ENCODE measurements at places on chromosomes 5 and 9.

- no peak for DNase-seq
Measured at GRCh38 chr9:131477367-131477766, 25.4 kb upstream of the POMT1 start.

GRCh38 chr5:68170826-68171558 is 44.6 kb upstream of the PIK3R1 start:
- DNase-seq, result no peak

GRCh38 chr9:21031808-21032183 is 356 bp upstream of the HACD4 start:
- DNase-seq, result no peak

GRCh38 chr5:163529698-163530097 is 24.3 kb downstream of the MAT2B start:
- no peak for DNase-seq

DNA sequence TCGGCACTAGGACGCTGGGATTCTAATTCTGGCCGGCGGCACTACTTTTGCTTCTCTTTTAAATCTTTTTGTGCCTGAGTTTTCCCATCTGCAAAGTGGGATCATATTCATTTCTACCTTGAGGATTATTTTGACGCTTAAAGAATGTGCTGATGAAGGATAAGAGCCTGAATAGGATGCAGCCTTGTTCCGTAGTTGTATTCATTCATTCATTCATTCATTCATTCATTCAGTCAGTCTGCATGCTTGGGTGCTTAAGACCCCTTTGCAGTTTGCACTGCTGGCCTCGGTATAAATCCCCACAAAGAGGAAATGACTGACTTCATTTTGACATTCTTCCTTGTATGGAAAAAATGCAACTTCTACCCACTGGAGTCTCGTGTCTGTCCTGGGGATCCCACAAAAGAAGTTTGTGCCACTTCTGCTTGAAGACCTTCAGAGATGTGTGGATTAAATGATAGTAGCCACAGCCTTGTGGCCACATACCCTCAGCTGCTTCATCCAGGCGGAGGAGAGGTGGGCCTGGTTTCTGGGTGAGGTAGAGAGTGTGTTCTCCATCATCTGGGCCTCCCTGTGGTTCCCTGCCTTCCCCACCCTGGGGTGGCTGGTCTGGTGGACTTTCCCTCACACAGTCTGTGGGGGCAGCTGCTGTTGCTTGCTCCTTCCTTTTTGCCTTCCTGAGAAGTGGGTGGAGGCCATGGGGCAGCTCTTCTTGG is 62.6 kb downstream of the PPARGC1B start:
- DNase-seq, result no peak

- no peak for DNase-seq
Measured at GRCh38 chr9:2559192-2560152, 62.1 kb upstream of the VLDLR start.

DNA sequence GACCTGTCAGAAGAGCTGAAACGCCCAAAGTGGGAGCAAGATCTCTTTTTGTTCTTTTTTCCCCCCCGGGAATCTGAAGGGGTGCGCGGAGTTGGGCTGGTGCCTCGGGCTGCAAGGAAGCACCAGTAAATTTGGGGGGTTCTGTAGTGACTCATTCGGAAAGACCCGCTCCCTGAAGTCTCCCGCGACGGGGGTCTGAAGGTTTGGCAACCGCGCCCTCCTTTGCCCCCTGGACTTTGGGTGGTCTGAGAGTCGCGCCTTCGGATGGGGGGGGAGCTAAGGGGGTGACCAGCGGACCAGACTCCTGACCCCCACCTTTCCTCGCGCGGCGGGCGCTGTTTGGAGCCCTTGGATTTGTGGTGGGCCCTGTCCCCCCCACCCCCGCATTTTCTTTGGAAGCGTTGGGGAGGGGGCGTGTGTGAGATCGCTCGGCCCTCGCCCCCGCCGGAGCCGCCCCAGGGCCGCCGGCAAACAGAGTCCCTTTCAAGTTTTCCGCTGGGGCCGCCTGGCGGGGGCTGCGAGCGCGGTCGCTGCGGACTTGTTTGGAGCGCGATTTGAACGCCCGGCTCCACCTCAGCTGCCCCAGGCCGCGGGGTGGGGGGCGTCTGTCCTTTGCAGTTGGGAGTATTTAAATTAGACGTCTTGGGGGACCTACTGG is 2.0 kb downstream of the CXXC5 start:
- no peak for DNase-seq

DNA sequence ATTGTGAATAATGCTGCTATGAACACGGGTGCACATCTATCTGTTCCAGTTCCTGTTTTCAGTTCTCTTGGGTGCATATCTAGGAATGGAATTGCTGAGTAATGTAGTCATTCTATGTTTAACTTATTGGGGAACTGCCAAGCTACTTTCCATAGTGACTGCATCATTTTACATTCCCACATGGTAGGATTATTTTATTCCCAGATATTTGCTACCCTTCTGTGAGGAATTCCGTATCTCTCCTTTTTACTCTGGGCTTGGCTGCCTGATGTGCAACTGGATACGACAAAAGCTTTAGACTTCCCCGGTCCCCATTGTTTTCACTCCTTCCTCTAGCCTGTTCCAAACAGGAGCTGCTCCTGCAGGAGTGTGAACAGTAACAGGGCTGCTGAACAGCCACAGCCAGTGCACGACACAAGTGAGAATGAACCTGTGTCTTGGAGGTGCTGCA is 7.2 kb downstream of the TAS2R1 start:
- no peak for DNase-seq

GRCh38 chr5:16616536-16617273 is at the start of gene RETREG1:
Gene RETREG1 (minus strand): TSS chr5:16616997. CDS start chr5:16616971, 26 bp downstream.
- DNase-seq, result peak; percentile 64

DNA sequence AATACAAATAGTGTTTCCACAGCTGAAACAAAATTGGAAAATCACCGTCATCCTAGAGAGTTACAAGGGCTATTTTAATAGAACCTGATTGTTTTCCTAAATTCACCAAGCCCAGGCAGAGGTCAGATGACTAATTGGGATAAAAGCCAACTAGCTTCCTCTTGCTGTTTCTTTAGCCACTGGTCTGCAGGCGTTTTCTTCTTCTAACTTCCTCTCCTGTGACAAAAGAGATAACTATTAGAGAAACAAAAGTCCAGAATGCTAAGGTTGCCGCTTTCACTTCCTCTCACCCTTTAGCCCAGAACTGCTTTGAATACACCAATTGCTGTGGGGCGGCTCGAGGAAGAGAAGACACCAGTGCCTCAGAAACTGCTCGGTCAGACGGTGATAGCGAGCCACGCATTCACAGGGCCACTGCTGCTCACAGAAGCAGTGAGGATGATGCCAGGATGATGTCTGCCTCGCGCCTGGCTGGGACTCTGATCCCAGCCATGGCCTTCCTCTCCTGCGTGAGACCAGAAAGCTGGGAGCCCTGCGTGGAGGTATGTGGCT is at the start of gene TLR4:
Gene TLR4 (plus strand): TSS at position 380 of the 552 bp plus-strand sequence. CDS start 70 bp downstream, at position 450.
- peak; percentile 56 for DNase-seq

DNA sequence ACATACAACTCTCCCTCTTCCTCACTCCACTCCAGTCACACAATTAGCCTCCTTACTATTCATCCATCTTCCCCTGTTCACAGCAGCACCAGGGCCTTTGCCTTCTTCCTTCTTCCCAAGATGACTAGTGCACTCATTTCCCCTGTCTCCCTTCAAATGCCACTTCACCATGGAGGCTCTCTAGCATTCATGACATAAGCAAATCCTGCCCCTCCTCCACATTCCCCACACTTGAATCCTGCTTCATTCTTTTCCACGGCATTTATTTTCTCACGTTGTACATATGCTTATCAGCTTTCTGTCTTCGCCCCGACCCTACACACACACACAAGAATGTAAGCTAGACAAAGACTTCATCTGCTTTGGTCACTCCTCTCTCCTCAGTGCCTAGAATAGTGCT is 133.3 kb downstream of the CDK5RAP2 start:
- DNase-seq, result no peak

GRCh38 chr5:101067429-101067828 is 164.3 kb upstream of the ST8SIA4 start:
- DNase-seq, result no peak

DNA sequence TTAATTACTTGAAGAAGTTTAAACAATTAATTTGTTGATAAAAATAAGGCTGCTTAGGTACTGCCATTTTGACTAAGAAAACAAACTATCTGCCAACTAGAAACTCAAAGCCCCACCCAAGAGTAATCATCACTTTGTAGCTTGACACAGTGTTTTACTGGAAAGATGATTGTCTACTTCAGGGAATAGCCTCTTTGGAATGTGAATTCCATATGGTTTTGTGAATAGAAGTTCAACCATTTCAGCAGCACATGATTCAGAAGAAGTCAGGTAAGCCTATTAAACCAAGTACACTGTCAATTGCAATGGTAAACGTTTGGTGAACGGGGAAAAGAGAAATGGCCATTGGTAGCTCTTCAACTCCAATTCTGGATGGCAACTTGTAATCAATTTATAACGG is 55.2 kb downstream of the PLK2 start:
- no peak for DNase-seq

DNA sequence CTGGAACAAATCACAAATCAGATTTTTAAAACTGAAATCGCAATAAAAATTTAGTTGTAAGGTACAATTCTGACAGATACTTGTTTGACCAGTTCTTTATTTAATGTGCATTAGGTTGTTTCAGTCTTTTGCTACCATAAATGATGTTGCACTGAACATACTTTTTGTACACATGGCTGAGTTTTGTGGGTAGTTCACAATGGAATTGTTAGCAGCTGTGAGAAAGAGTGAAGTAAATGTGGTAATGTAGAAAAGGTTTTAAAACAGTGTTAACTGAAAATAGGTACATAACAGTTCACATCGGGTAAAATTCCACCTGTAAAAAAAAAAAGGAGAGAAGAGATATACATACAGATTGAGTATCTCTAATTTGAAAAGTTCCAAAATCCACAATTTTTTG is 25.6 kb downstream of the MRPS27 start:
- DNase-seq, result no peak

DNA sequence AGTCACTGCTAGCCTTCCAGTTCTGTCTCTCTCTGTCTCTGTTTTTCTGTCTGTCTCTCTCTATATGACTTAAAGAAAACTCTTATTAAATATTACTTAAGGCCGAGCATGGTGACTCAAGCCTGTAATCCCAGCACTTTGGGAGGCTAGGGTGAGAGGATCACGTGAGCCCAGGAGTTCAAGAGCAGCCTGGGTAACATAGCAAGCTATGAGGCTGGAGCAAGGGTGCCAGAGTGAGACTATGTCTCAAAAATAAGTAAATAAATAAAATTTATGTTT is 1.7 kb upstream of the GBGT1 start:
- no peak for DNase-seq

DNA sequence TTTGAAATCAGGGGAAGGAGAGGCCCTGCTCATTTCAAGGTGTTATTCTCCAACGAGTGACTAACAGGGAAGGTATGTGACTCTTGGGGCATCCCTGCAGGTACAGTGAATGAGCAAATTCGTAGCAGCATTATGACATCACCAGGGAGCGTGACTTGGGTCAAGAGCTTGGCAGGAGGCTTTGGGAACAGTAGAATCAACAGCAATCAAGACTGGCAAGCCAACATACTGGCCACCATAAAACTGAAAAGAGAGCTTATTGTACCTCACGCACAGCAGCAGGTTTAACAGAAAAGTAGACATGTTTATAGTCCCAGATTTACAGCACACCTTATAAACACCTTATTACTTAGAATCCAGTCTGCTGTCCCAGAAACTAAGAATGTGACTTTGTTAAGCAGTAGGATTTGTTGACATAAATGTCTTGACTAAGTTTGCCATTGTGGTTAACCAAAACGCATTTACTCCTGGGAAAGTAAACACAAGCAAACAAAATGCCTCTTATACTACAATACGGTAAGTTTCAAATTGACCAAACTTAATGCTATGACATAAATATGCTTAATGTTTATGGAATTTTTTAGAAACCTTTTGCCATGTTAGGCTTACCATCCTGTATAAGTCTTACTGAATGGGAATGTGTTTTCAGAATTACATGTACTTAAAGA is 297.8 kb downstream of the NPR3 start:
- DNase-seq, result no peak

- DNase-seq, result no peak
Measured at GRCh38 chr5:17713301-17713700, 79.0 kb downstream of the TAF11L14 start.

DNA sequence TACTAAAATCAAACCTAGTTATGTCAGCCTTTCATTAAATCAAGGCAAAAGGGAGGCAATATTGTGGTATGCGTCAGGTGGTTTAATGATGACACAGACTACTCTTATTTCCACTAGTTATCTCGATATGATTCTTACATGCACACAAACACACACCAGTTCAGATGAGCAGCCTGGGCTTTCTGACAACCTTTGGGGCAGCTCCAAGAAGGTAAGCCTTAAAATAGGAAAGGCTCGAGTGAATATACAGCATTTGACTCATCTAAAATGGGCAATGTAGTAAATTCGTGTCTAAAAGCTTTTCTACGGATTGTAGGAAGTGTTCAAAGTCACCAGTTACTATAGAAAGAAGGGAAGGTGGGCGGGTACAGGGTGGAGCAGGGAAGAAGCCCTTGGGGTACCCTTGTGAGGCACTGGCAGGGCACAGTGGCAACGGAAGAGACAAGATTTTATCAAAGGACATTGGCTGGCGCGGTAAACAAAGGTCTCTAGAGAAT is 1.9 kb downstream of the ANKH start:
- no peak for DNase-seq
